ENCODE measurements at places on chromosomes 6 and 20.

DNA sequence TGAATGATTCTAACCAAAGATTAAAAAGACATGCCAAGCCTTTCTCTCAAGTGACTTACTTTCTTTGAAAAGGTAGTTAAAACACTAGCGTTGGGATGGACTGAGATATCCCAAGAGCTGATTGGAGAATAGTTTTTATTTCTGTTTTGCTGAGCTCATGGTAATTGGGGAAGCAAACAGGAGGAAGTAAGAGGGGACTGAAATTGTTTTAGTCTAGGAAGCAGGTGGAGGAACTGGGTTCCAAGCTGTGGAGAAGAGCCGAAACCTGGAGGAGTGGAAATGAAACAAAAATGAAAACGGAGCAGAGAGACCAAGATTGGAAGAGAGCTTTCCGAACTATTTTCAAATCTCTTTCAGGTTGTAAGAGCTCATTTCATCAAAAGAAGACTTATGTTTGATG lies 59.9 kb upstream of the TENT5A start:
- DNase-seq = no peak

- DNase-seq = no peak
These were observed 27.8 kb downstream of the PAQR8 start for GRCh38 chr6:52389626-52390360.

DNA sequence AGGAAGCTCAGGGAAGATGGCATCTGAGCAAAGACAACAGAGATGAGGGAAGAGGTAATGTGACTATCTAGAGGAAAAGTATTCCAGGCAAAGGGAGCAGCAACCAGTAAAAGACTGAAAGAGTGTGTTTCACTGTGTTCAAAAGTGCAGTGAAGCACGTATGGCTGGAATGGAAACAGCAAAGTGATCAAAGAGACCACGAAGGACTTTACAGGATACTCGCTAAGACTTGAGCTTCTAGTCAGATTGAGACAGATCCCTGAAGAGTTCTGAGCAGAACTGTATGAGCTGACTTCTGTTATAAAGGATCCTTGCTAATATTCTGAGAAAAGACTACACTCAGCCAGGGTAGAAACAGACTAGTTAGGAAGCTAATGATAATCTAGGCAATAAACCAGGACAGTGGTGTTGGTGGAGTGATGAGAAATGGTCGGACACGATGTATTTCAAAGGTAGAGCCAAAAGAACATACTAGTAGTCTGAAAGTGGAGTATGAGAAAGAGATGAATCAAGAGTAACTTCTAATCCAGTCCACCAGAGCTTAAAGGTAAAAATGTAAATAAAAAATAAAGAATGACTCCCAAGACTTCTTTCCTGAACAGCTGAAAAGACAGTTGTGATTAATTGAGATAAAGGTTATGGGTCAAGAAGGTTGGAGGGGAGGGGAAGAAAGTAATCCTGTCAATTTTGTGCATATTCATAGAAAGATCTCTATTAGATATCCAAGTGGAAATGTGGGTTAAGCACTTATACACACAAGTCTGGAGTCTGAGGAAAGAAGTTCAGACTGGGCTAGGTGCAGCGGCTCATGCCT lies 14.2 kb downstream of the SEC63 start:
- DNase-seq = no peak

DNA sequence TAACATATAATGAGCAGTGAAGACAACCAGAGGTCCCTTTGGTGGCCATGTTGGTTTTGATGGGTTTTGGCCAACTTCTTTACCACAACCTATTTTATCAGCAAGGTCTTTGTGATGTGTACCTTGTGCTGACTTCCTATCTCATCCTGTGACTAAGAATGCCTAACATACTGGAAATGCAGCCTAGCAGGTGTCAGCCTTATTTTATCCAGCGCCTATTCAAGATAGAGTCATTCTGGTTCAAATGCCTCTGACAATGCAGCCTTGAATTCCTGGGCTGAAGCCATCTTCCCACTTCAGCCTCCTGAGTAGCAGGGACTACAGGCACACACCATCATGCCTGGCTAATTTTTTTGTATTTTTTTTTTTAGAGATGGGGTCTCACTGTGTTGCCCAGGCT lies 7.8 kb upstream of the TRIM38 start:
- no peak for DNase-seq

GRCh38 chr6:33750244-33750991 lies 3.7 kb upstream of the IP6K3 start:
- no peak for DNase-seq

GRCh38 chr20:59117526-59117925 lies 46.1 kb upstream of the ZNF831 start:
- DNase-seq = no peak

GRCh38 chr20:4533368-4534133 lies 188.2 kb upstream of the PRND start:
- DNase-seq = no peak
